ENCODE measurements at places on chromosomes 16 and 17.

GRCh38 chr17:31522987-31523495, 131.6 kb downstream of the RAB11FIP4 start:
- DNase-seq: no peak

DNA sequence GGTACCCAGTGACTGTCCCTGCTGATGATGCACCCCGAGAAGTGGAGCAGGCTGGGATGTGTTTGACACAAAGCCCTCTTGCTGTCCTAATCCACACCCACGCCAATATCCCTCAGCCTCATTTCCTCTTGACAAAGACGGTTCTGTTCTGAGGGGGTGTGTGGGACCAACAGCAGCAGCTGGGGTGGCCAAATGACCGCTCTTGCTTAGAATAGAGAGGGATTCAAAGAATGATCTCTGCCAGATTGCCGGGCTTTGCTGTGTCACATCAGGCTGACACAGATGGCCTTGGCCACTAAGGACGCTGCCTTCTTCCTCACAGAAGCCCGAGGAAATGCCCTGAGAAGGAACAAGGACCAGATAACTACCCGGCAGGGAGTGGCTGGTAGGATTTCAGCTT, 250.7 kb downstream of the NTN1 start:
- no peak for DNase-seq

GRCh38 chr17:2849327-2849670, 53.1 kb downstream of the RAP1GAP2 start:
- no peak for DNase-seq

GRCh38 chr17:45241328-45242028, 19.8 kb downstream of the FMNL1 start:
- DNase-seq: no peak

- DNase-seq: no peak
Measured at GRCh38 chr17:47847341-47848197, 3.4 kb downstream of the SP6 start.

GRCh38 chr17:77475016-77475976, 334.5 kb downstream of the SEC14L1 start:
- DNase-seq: no peak

Data from RWPE1 (cell line).